A172 (cell line): ENCODE measurements at places on chromosomes 6 and 20.
A peak's percentile ranks its signal among the peaks of the same experiment; 100 is the strongest.

DNA sequence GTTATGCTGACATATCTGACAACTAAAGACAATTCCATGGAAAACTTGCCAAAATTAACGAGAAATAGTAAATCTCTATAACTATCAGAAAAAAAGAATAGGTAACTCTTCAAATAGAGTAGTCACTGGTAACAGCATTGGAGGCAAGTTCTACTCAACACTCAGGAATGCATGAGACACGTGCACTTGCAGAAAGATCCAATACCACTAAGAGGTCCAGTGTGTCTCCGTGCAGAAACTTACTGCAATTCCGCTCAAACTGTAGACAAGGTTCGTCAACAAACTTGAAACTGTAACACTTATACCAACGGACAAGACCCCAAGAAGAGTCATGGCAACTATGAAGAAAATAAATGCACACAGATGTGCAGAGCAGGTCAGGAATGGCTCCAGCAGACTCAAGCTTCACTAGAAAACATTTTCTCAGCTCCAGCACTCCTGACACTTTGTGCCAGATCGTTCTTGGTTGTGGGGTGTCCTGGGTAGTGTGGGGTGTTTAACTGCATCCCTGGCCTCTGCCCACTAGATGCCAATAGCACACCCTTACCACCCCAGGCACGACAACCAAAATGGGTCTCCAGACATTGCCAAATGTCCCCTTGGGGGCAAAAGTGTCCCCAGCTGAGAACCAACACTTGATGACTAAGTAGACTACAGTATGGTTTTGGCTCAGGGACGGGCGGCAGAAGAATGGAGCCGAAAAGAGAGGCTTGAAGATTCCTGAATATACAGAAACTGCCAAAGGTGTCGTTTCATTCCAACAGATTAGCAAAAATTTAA is 134.8 kb downstream of the DTNBP1 start:
- no peak for DNase-seq

- no peak for DNase-seq
Observed at GRCh38 chr20:49156481-49156880, 31.7 kb downstream of the STAU1 start.

DNA sequence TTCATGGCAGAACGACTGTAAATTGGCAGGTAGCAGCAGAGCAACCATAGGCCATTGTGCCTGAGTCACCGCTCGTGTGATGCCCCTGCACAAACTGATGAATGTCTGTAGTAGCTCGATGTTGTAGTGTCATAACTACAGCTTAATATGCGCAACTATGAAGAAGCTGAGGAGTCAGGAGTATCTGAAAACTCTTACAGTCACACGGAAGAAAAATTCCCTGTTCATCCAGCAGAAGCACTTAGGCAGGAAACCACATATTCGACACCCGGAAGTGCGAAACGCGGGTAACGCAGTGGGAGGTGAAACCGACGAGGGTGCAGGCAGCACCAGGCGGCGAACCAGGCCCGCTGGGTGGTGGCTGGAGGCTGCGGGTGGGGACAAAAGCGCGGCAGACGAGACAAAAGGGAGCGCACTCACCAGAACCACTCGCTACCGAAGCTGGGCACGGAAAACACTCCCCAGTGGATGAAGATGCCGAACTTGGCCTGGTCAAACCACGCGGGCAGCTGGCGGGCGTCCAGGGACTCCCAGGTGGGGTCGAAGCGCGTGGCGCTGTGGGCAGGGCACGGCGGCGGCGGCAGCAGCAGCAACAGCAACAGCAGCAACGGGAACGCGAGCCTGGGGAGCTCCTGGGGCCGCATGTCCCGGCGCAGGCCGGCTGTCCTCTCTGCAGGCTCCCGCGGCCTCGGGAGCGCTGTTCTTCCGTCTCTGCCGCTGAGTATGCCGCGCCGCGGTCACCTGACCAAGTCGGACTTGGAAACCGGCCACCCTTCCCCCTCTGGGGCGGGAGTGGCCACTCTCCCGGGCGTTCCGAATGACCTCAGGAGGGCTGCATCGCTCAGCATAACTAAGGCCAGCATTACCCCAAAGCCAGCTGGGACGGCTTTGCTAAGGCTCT is at the start of gene FUCA2:
TSS of gene FUCA2 (minus strand) at position 730 of the 901 bp plus-strand sequence. CDS start at position 644, 86 bp downstream.
- DNase-seq, result peak; percentile 77

- DNase-seq, result peak; percentile 59
Observed at GRCh38 chr6:169099411-169100202, 154.0 kb downstream of the THBS2 start.

DNA sequence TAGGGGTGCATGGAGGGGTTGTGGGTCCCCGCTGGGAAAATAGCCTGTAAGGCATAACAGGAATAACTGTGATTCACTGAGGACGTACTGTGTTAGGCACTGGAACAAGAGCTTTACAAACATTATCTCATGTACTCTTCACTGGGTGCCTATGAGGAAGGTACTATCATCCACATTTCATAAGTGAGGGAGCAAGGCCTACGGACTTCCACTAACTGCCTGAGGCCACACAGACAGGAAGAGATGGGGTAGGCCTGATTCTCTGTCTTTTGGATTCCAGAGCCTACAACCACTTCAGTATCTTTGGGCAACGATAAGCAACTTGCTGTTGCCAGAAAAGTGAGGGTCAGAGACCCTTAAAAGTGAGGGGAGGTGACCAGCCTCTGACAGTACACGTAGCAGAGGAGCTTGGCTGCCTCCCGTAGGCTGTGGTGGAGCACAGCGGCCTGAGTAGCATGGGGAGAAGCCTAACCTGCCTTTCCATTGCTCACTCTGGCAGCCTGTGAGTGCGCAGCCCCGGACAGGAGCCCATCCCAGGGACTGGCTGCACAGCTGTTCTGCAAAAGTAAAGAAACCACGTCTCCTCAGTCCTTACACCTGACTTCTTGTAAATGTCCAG is 30.4 kb downstream of the PSMB1 start:
- no peak for DNase-seq

DNA sequence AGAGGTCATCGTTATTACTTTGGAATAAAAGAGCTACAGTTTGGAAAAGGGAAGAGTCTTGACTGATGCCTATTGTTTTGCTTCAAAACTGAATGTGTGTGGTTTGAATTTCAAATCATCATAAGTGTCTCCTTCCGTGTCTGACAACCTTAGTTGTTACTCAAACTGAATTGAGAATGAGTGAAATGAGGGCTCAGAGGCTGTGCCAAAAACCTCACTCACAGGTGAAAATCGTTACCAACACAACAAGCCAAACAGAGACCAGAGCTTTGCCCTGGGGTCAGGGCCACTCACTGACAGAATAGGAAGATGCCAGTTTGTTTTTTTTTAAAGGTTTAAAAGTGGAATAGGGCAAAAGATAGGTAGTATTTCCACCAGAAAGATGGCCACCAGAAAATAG is 15.2 kb upstream of the SIRT5 start:
- DNase-seq, result no peak

DNA sequence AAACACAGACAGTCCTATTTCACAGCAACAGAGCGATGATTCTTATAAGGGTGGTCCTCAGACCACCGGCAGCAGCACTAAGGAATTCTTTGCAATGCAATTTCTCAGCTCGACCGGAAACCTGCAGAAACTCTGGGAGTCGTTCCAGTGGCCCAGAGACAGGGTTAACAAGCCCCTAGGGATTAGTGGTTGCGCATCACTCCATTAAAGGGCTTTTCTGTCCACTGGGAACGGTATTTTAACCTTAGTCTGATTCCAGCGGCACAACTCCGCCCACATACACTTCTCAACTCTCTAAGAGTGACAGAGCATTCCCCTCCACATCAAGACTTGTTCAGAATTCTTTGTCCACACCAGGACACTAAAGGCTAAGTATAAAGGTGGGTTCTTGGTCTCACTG is 341.5 kb downstream of the TFAP2A start:
- peak; percentile 20 for DNase-seq

DNA sequence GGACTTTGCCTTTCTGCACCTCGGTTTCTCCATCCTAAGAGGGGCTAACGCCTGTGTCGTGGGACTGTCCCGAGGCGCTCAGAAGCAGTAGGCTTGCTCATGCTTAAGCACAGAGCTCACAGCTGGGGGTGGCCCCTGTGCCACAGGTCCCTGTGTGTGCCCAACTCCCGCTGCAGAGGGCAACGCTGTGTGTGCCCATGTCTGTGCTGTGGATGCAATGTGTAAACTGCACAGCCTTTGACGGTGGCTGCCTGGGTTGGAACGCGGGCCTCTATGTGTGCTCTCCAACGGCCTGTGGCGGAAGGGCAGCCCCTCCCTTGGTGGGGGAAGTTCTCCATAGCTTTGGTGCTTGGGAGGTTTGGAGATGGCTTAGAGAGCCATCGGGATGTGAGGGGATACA is 10.7 kb upstream of the GATA5 start:
- DNase-seq, result no peak

DNA sequence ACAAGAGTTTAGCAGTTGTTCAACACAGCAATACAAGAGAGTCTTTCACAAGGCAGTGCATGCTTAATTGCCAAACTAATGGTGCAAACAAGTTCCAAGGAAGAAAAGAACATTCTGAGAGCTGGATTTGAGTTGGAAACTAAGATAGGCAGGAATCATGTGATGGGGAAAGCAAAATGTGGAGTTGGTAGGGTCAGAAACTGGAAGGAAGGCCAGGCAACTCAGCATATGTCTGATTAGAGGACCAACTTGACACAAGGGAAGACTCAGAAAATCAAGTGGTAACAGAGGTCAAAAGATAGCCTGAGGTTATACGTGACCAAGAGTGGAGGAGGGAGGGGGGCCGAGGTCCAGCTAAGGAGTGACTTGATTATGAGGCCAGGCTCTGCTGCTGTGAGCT is 117.3 kb downstream of the SMLR1 start:
- DNase-seq, result no peak

DNA sequence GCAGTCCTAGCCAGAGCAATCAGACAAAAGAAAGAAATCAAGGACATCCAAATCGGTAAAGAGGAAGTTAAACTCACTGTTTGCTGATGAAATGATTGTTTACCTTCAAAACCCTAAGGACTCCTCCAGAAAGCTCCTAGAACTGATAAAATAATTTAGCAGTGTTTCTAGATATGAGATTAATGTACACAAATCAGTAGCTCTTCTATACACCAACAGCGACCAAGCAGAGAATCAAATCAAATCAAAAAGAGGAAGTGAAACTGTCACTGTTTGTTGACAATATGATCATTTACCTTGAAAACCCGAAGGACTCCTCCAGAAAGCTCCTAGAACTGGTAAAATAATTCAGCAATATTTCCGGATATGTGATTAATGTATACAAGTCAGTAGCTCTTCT is 21.7 kb downstream of the SERPINB9 start:
- no peak for DNase-seq

GRCh38 chr6:131754715-131755567 is 44.1 kb upstream of the CTAGE9 start:
- no peak for DNase-seq

DNA sequence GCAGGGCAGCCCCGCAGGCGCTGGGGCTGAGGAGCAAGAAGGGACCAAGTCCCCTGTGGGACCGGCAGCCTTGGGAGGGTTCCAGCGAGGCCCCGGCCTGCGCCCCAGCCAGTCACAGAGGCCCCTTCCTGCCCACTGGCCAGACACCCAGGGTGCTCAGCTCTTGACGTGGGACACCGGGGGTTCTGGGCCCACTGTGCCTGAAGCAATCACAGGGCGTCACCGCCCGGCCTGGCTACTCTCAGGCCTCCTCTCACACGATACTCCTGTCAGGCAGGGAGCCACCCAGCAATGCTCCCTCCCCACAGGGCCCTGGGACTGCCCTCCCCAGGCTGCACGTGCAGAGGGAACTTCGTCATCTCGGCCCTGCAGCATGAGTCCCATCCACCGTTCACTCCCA is 14.5 kb downstream of the TAF4 start:
- DNase-seq, result no peak

DNA sequence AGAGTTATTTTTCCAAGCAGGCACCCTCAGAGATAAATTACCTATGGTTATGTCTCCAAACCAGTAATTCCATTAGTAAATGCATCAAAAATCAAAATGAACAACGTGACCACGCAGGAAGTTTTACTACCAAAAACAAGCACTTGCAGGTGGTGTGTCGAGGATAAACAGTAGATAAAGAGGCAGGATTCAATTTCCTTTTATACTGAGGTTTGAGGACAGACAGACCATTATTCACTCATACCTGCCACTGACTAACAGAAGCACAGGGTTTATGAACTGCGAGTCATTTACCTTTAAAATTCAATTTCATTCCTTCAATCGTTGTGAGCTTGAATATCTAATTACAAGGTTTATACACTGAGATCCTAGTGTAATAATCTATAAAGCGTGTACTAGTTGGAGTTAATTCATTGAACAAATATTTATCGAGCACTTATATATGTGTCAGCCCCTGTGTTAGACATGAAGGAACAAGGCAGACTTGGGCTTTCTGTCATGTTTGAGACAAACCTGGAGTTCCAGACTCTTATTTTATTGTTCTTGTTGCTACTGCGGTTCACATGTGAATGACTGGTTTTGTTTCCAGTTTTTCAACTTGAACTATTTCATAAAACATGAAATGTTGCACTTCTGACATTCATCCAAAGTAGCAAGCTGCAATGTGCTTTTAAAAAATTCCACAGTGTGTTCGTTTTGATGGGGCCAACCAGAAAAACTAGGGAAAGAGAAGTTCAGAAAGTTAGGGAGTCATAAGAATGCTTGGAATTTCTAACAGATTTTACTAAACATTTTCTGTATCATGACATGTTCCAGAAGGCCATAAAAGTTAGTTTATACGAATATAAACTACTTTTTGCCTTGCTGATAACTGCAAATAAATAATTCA is 205.6 kb downstream of the UST start:
- no peak for DNase-seq

DNA sequence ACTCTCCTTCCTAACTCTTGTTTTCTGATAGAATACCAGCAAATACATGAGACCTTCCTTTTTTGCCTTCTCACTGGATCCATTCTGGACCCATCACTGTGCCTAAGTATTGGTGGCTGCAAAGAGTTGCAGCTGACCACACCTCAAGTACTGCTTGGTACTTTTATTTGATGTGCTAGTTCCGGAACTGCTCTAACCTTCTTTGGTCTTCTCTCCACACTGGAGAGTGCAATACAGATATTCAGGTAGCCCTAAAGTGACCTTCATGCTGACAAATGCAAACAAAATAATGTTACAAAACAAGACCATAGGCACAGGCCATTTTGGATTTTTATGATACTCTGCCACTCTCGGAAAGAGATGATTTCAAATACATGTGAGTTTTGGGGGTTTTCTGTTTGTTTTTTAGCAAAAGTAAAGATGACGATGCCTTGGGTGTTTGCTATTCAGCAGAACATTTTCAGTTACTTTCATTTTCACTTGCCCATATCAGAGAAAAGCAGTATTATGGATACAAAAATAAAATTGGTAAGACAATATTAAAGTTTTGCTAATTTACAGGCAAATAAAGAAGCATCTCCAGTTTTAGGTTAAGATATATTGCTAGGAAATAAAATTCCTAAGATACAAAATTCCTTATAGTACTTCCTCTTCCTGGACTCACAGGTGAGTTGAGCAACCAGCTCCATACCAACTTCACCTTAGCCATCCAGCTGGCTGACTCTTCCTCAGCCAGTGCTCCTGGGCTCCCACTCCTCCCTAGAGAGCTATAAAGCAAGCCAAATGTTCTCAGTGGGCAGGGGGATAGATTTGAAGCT is 42.0 kb downstream of the PTPRK start:
- DNase-seq, result no peak

GRCh38 chr20:8209061-8209460 is 77.0 kb downstream of the PLCB1 start:
- no peak for DNase-seq

GRCh38 chr6:31349301-31349700 is 7.7 kb downstream of the HLA-B start:
- DNase-seq, result no peak

- DNase-seq, result peak; percentile 23
Observed at GRCh38 chr6:118187568-118188164, 280.6 kb downstream of the SLC35F1 start.
